ENCODE measurements at places on chromosomes 1 and 21.

DNA sequence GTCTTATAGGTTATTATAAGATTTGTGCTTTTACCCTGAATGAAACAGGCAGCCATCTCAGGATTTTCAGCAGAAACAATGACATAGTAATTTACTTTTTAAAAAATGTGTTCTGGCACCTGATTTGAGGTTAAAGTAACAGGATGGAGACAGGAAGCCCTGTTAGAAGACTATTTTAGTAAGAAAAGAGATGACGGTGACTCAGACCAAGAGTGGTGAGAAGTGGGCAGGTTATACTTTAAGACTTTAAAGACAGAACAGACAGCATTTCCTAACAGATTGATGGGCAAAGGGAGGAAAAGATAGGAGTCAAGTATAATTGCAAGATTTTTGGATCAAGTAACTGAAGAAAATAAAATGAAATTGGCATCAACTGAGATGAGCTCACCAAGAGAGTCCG, 436.8 kb upstream of the NR5A2 start:
- peak; percentile 83 for DNase-seq

- no peak for DNase-seq
Observed at GRCh38 chr1:172761581-172762486, 102.9 kb downstream of the FASLG start.

DNA sequence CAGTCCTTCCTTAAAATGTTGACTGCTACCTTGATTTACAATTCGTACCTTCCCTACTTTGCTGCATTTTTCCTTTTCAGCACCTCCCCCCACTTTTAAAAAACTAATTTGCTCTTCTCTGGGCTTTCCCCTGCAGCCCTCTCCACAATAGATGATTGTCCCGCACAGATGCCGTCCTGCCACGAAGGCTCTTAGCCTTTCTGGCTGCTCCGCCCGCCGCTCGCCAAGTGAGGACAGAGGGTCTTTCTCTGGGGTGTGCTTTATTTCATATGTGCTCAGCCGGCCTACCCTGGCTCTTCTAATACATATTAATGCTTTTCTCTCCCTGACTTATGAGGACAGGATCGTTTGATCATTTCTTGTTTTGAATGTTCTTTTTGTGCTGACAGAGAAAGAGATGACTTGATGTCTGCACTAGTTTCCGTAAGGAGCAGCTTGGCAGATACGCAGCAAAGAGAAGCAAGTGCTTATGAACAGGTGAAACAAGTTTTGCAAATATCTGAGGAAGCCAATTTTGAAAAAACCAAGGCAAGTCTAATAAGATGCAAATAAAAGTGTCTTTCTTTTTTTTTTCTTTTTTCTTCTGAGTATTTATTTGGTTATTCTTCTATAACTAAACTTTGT, 60.6 kb downstream of the SDCCAG8 start:
- no peak for DNase-seq

GRCh38 chr1:3002349-3003038, 18.8 kb upstream of the ACTRT2 start:
- no peak for DNase-seq

- no peak for DNase-seq
Observed at GRCh38 chr1:2115008-2115641, 64.9 kb downstream of the PRKCZ start.

Measured in common myeloid progenitor, CD34-positive (primary cell).